ENCODE measurements at places on chromosomes 2 and 18. TPM values are rescaled to one million over a fixed set of nuclear protein-coding genes. Genes with fewer than 3 reads are reported as not detected.

Gene HOXD9
- total RNA-seq: not detected

Gene C2orf69
- 10.8 TPM for total RNA-seq

Gene ATP6V1B1
- total RNA-seq: 1.1 TPM

Gene SCN7A
- not detected for total RNA-seq

Gene STEAP3
- 18.4 TPM for total RNA-seq

Gene EML4
- total RNA-seq: 59.7 TPM

Gene LRATD1
- 0.07 TPM for total RNA-seq

Gene ZNF396
- 3.5 TPM for total RNA-seq

Gene NFATC1
- 3.8 TPM for total RNA-seq

Gene CTAGE1
- 0.07 TPM for total RNA-seq

Measured in smooth muscle cell of the pulmonary artery (primary cell).